ENCODE measurements at places on chromosomes 2 and 18. TPM values are rescaled to one million over a fixed set of nuclear protein-coding genes. Genes with fewer than 3 reads are reported as not detected.

GRCh38 chr2:26605999-26606846 is 34.9 kb downstream of the CIB4 start:
- no peak for DNase-seq
- no peak overlapping the region for H3K27ac ChIP-seq
- no peaks in the 10 kb centered on the region for H3K27me3 ChIP-seq
- H3K4me3 ChIP-seq = no peak overlapping the region

- no peaks in the 10 kb centered on the region for H3K36me3 ChIP-seq
- DNase-seq = no peak
- no peak overlapping the region for H3K27ac ChIP-seq
- H3K4me3 ChIP-seq = no peak overlapping the region
These were observed 131.6 kb downstream of the OSR1 start for GRCh38 chr2:19226871-19227270.

- DNase-seq = no peak
- peaks cover 7% of the 10 kb centered on the region for H3K4me1 ChIP-seq
- H3K36me3 ChIP-seq = no peaks in the 10 kb centered on the region
These were observed 188.1 kb upstream of the FANCL start for GRCh38 chr2:58429014-58429875.

- no peaks in the 10 kb centered on the region for H3K27me3 ChIP-seq
- no peak for DNase-seq
- H3K27ac ChIP-seq = no peak overlapping the region
- no peaks in the 10 kb centered on the region for H3K4me1 ChIP-seq
These were observed 30.1 kb upstream of the COPS8 start for GRCh38 chr2:237055386-237056100.

Gene MBP
- polyA plus RNA-seq = 47.7 TPM

Measured in CD14-positive monocyte (primary cell).